Activated CD4-positive, alpha-beta T cell treated with anti-CD3 and anti-CD28 coated beads, Interleukin-2, Interleukin-4, amounts not matched to agents 100 ng/mL and 50 ng/mL, durations not matched to agents 16 hours and 8 hours (primary cell): ENCODE measurements at places on chromosomes 1 and 21.

GRCh38 chr21:38820471-38821239, 14.9 kb downstream of the ETS2 start:
- DNase-seq = no peak

DNA sequence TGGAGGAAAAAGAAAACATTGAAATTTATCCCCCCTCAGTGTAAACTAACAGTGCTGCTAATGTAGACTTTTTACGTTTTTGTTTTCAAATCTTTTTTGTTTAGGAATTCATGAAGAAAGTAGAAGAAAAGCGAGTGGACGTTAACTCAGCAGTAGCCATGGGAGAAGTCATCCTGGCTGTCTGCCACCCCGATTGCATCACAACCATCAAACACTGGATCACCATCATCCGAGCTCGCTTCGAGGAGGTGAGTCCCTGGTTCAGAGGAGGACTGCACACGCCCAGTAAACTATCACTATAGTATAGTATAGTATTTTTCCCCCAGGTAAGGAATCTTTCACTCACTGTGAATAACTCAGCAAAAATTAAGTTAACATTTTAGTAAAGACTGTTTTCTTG, 37.8 kb upstream of the BMP8A start:
- no peak for DNase-seq

- no peak for DNase-seq
Observed at GRCh38 chr1:112614460-112615065, 4.4 kb downstream of the ST7L start.

DNA sequence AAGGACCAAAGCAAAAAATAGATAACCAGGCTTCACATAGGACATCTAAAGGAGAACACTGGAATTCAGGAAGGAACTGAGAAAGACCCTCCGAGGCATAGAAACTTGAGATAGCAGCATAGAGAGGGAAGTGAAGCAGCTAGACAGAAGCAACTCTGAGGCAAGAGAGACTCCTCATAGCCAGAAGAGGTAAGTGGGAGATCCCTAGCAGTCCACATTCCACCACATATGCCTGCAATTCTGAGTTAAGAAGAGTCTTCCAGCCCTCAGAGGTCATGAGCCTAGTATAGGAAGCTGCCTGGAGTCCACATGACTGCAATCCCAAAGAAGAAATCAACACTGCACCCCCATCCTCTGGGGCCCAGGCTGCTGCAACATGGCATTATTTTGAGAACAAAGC, 13.9 kb upstream of the FGGY start:
- DNase-seq = no peak

DNA sequence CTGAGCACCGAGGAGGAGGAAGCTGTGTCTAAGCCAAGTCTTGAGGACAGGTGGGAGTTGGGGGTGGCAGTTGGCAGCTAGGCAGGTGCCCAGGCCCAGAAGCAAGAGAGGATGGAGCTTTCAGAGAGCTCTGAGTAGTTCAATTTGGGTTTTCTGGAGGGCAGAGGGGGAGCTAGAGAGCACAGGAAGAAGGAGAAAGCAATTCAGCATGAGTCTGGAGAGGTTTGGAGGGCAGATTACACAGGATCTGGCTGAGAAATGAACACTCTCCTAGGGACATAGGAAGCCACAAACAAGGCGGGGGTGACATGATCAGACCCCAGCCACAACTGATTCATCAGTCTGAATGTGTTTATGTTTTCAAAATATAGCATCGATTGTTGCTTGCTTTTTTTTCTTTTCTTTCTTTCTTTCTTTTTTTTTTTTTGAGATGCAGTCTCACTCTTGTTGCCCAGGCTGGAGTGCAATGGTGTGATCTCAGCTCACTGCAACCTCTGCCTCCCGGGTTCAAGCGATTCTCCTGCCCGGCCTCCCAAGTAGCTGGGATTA, 23.8 kb downstream of the PTPRF start:
- DNase-seq = peak; percentile 48

GRCh38 chr1:48785869-48786268, 9.2 kb upstream of the BEND5 start:
- peak; percentile 18 for DNase-seq

GRCh38 chr1:207958376-207959139, 47.6 kb upstream of the CD34 start:
- no peak for DNase-seq

DNA sequence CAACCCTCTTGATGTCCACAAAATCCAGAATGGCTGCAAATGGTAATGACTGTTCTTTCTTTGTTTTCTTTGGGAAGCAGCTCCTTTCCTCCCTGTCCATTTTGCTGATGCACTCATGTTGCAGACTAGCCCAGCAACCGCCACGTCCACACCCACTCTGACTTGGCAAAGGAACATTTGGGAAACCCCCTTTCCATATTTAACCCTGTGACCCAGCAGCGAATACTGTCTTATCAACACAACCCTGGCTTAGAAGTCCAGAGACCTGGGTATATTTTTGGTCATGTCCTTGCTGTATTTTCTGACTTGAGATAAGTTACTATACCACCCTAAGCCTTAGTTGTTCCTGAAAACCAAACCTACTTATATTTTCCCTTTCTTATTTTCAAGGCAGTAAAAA, 18.1 kb upstream of the SHE start:
- DNase-seq = no peak

GRCh38 chr1:148318123-148318903, 164.8 kb downstream of the PPIAL4G start:
- peak; percentile 71 for DNase-seq

DNA sequence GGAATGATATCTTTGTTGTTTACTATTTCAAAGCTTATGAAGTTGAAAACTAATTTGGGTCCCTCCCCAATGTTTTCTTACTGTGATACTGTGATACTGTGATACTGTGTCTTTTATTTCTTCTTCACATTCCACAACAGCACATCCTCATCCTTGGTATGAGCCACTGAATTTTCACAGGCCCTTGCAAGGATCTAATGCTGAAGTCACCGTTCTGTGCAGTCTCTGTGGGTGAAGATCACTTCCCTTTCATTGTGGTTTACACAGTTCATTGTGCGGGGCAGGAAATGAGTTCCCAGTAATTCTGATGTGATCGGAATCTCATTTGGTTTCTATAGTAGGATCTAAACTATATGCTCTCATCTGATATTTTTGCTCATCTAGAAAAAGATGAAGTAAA, 32.1 kb upstream of the PAXBP1 start:
- DNase-seq = no peak

DNA sequence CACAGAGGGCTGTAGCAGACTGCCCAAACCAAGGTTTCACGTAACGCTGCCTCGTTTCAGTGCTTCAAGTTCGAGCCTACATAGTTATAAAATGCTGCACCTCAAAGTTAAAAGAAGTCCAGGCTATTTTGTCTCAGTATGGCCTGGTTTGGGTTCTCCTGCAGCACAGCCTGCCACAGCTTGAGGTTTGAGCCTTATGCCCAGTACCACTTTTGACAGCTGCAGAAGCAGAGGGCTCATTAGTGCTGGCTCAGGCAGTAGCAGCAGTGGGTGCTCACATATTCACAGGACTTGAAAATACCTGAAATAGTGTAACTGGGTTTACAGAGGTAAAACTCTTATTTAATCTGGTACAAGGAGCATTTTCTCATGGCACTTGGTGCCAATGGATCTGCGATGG, 15.3 kb downstream of the SPATA46 start:
- no peak for DNase-seq

- peak; percentile 29 for DNase-seq
Observed at GRCh38 chr1:59432531-59433439, 135.9 kb downstream of the FGGY start.

DNA sequence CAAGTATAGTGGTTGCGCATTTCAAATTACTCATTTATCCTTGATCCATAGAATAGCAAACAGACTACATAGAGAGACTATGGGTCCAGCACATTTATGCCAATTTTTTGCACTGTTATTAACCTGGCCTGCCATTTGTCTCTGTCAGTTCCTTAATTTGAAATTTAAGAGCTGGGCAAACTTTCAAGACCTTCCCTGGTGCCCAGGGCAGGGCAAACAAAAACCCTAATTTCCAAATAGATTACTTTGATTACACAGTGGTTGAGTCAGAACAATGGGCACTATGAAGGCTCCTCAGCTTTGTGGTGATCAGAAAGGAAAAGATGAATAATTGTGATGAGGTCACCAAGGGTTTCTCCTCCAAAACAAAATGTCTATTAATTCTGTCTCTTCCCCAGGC, 80.6 kb downstream of the TNFSF18 start:
- DNase-seq = peak; percentile 2

DNA sequence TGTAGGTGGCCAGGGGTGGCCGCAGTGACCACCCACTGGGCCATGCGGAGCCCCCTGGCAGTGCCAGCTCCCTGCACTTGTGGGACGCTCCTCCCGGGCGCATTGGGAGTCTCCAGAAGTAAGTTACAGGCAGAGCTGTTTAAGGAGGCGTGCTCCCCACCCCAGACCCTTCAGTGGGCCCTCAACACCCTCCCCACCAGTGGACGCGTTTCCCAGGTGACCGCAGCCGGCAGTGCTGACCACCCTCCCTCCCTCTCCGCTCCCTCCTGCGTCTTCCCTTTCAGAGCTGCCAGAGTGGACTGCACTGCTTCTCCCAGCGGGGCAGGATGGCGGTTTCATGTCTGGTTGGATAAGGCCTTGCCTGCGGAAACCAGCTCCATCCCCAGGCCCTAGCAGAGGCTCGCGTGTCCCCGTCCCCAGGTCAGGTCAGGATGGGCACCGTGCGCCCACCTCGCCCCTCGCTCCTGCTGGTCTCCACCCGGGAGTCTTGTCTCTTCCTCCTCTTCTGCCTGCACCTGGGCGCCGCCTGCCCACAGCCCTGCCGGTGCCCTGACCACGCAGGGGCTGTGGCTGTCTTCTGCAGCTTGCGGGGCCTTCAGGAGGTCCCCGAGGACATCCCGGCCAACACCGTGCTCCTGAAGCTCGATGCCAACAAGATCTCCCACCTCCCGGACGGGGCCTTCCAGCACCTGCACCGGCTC, 1.1 kb downstream of the LRRC3 start:
- no peak for DNase-seq
